ENCODE measurements at places on chromosomes 5 and 9. TPM values are rescaled to one million over a fixed set of nuclear protein-coding genes. Genes with fewer than 3 reads are reported as not detected.

Gene TRPM6
- not detected for total RNA-seq

DNA sequence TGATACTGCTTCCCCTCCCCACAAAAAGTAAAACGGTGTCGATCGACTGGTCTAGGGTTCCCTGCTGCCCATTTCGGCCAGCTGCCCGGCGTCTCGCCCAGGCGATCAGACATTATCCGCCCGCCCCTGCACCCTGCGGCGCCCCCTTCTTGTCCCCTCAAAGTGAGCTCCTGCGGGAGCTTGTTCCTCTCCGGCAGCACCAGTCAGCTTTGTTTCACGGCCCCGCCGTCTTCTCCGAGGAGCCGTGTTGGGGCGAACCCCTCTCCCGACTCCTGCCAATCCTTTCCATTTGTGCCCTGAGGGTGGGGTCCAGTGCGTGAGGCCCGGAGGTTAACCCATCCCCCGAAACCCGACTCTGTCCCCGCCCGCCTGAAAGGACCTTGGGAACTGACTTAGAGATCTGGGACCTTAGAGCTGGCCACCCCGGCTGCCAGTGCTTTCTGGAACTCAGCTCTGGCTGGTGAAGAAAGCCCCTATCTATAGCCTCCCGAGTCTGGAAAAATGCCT lies 518 bp downstream of the UBE2B start:
- H3K27ac ChIP-seq: peak overlapping the region; percentile 99
- DNase-seq: peak; percentile 73
- peaks cover 17% of the 10 kb centered on the region for H3K4me1 ChIP-seq
- peak overlapping the region; percentile 86 for H3K4me3 ChIP-seq

- no peak overlapping the region for H3K27ac ChIP-seq
- no peak overlapping the region for H3K4me3 ChIP-seq
- no peak for DNase-seq
- no peaks in the 10 kb centered on the region for H3K36me3 ChIP-seq
These were observed 409.7 kb downstream of the ADGRV1 start for GRCh38 chr5:90968319-90968718.

GRCh38 chr9:37503736-37504135 lies 18.0 kb downstream of the POLR1E start:
- no peak overlapping the region for H3K4me3 ChIP-seq
- no peaks in the 10 kb centered on the region for H3K27me3 ChIP-seq
- H3K36me3 ChIP-seq: peaks cover 21% of the 10 kb centered on the region
- H3K27ac ChIP-seq: no peak overlapping the region
- DNase-seq: no peak
- no peaks in the 10 kb centered on the region for H3K4me1 ChIP-seq

- H3K4me1 ChIP-seq: no peaks in the 10 kb centered on the region
- no peaks in the 10 kb centered on the region for H3K27me3 ChIP-seq
- no peaks in the 10 kb centered on the region for H3K36me3 ChIP-seq
- no peak overlapping the region for H3K27ac ChIP-seq
- no peak overlapping the region for H3K4me3 ChIP-seq
These were observed 72.9 kb upstream of the PAM start for GRCh38 chr5:102682101-102682647.

GRCh38 chr9:27181381-27181780 lies 72.4 kb downstream of the TEK start:
- no peaks in the 10 kb centered on the region for H3K27me3 ChIP-seq
- no peak overlapping the region for H3K4me3 ChIP-seq
- H3K4me1 ChIP-seq: peaks cover 56% of the 10 kb centered on the region
- no peaks in the 10 kb centered on the region for H3K36me3 ChIP-seq
- peak overlapping the region; percentile 51 for H3K27ac ChIP-seq
- no peak for DNase-seq

DNA sequence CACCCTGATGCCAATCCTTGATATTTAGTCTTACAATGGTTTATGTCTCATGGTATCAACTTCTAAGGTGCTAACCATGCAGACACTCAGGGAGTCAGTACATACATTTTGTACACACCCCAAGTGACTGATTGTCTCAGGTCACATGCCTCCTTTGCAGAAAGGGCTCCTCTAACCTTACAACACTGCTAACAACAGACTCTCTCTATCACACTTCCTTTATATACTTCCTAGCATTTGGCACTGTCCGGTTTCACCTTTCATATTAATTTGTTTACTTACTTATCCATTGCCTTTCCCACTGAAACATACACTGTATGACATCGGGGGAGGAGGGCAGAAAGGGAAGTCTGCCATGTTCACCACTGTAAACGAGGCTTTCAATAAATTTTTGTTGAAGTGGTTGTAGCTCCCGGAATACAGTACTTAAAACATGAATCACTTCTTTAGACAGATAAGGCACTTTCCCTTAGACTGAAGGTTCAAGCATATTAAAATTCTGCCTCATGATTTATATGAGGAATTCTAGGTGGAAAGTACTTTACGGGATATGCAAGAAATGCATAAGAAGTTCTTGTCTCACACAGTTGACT lies 20.6 kb downstream of the EMB start:
- no peak overlapping the region for H3K4me3 ChIP-seq
- DNase-seq: no peak
- no peak overlapping the region for H3K27ac ChIP-seq
- no peaks in the 10 kb centered on the region for H3K4me1 ChIP-seq
- H3K36me3 ChIP-seq: no peaks in the 10 kb centered on the region

- H3K27me3 ChIP-seq: no peaks in the 10 kb centered on the region
- no peaks in the 10 kb centered on the region for H3K36me3 ChIP-seq
- peaks cover 18% of the 10 kb centered on the region for H3K4me1 ChIP-seq
- DNase-seq: no peak
- no peak overlapping the region for H3K27ac ChIP-seq
These were observed 24.4 kb downstream of the APBA1 start for GRCh38 chr9:69647804-69648203.

GRCh38 chr9:23850242-23850689 lies 24.2 kb upstream of the ELAVL2 start:
- no peak for DNase-seq
- H3K4me1 ChIP-seq: no peaks in the 10 kb centered on the region
- H3K4me3 ChIP-seq: no peak overlapping the region
- H3K27ac ChIP-seq: no peak overlapping the region
- no peaks in the 10 kb centered on the region for H3K27me3 ChIP-seq
- H3K36me3 ChIP-seq: no peaks in the 10 kb centered on the region

Gene GAS1
- 2.3 TPM for total RNA-seq

DNA sequence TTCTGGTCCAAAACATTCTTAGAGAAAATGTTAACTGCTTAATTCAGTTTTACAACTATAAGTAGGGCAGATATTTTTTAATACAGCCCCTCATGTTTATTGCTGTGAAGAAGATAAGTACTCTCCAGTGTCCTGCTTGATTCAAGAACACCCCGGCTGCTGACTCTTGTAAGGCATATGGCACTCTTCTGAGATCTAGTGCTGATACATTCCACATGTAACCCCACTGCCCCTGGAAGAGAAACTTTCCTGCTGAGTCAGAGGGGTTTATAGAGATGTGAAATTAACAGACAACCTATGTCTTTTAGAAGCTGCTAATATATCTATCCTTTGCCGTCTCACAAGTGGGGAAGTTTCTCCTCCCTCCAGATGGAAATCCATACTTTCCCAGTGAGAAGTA lies 1.0 kb upstream of the MINAR2 start:
- no peak for DNase-seq
- H3K36me3 ChIP-seq: no peaks in the 10 kb centered on the region
- H3K27ac ChIP-seq: no peak overlapping the region
- H3K27me3 ChIP-seq: no peaks in the 10 kb centered on the region
- H3K4me3 ChIP-seq: no peak overlapping the region
- H3K4me1 ChIP-seq: no peaks in the 10 kb centered on the region

Gene FYB1
- 0.34 TPM for total RNA-seq

Gene PURA
- total RNA-seq: 16.7 TPM

- H3K4me1 ChIP-seq: no peaks in the 10 kb centered on the region
- no peaks in the 10 kb centered on the region for H3K36me3 ChIP-seq
- H3K27me3 ChIP-seq: no peaks in the 10 kb centered on the region
- H3K27ac ChIP-seq: no peak overlapping the region
- no peak overlapping the region for H3K4me3 ChIP-seq
These were observed 18.4 kb downstream of the GADD45G start for GRCh38 chr9:89622933-89623861.

DNA sequence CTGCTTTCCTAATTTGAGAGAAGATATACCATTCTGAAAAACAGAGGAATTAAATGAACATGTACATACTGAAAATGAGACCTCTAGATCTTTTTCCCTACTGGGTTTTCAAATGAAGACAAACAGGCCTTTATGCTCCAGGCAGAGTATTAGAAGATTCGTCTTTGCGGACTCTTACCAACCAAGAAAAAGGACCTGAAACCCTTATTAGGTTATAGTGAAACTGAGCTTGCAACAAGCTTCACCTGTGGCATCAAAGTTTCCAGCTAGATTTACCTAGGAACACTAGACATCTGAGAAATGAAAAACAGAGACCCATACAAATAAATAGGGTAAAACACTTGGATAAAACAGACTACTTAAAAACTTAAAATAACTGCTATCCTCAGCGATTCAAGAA lies 46.3 kb downstream of the SMIM15 start:
- no peaks in the 10 kb centered on the region for H3K4me1 ChIP-seq
- DNase-seq: no peak
- H3K27ac ChIP-seq: no peak overlapping the region
- H3K4me3 ChIP-seq: no peak overlapping the region
- no peaks in the 10 kb centered on the region for H3K27me3 ChIP-seq
- no peaks in the 10 kb centered on the region for H3K36me3 ChIP-seq

Gene LCN10
- total RNA-seq: not detected

DNA sequence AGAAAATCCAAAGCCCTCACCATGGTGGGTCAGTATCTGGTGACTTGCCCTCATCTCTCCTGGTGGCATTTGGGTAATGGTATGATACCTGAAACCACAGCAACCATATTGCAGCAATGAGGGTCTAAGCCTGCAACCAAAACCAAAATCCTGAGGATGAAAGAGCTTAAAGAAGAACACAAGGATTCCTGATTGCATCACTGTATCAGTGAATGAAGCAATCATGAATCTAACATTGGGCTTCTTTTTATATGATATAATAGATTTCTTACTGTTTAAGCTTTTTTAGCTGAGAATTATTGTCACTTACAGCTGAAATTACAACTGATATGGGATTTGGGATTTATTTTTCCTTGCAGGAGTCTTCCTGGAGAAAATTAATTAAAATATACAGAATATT lies 269.9 kb downstream of the MEF2C start:
- DNase-seq: no peak
- H3K27ac ChIP-seq: no peak overlapping the region

DNA sequence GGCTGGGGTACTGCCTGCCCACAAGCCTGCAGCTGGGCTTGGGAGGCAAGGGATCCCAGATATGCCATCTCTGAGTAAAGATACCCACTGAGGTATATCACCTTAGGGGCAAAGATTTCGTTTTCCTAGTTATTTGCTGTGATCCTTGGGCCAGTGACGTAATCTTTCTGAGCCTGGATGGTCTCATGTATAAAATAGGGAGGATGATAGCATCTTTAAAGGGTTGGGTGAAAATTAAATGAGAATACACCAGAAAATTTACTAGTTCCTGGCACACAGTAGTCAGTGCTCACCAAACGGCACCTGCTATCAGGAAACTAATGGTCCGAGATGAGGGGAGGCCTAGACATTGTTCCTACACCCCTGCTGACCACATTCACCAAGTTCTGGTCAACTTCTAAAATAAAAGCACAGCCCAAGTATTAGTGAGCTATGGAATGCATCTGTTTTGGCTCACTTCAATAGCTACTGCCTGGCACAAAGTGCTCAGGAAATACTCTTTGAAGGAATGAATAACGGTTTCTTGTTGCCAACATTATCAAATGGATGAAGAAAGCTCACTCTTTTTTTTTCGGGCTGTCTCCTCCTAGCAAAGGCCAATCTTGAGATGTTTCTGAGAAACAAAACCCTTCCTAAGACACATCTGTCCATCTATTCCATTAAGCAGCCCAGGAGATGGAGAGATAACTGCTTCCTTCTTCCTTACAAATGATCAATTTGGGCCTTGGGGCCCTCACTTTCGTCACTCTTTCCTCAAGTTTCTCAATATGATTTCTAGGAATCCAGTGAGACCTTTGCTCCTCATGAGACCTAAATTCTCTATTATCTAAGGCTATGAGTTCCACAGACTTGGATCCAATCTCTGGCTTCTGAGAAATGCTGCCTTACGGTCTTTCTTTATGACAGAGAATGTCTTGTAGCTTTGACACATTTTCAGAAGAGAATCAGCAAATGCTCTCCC lies 98.2 kb downstream of the DPYSL3 start:
- H3K27me3 ChIP-seq: no peaks in the 10 kb centered on the region
- no peak overlapping the region for H3K4me3 ChIP-seq
- no peak for DNase-seq

Gene AFAP1L1
- 33.2 TPM for total RNA-seq

DNA sequence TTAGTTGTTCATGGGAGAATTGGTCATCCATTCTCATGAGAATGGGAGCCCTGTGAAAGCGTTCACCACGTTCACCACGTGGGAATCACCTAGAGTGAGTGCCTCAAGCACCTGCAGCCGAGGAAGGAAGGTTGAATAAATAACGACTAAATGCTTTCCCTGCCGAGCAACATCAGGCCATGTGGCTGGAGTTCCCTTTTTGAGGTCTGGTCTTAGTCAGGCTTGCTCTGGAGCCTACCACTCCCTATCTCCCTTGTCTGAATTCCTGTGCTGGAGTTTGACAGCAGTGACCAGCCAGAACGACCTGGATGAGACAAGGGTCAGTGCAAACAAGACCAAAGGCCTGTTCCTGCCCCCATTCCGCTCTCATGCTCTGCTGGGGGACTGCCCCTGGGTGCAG lies 28.5 kb downstream of the KCNMB1 start:
- no peaks in the 10 kb centered on the region for H3K36me3 ChIP-seq
- no peak overlapping the region for H3K4me3 ChIP-seq
- no peak overlapping the region for H3K27ac ChIP-seq
- DNase-seq: no peak

GRCh38 chr9:137760426-137760825 lies 117.2 kb upstream of the CACNA1B start:
- no peak for DNase-seq
- H3K4me1 ChIP-seq: peaks cover 13% of the 10 kb centered on the region
- H3K27ac ChIP-seq: no peak overlapping the region
- H3K4me3 ChIP-seq: no peak overlapping the region

DNA sequence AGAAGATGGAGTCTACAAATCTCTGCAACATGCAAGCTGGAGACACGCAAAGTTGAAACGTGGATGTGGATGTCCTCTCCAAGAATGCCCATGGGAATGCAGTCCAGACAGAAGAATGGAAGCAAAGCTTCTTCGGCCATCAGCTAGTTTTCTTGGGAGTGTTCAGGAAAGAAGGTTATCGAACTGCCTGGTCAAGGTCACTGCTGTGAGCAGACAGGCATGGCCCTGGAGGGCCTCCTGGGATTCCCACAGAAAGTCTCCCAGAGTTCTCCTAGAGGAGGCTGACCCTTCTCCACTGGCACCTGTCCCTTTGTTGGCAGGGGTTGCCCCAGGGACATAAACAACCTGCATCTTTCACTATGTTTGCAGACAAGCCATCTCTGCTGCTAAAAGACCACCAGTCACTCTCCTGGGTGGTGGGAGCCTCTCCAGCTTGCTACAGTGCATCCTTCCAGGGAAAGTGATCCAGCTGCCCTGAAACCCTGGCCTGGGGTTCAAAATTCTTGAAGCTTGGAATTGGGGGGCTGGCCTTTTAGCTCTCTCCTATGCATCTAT lies 265.8 kb downstream of the SYK start:
- H3K4me1 ChIP-seq: peaks cover 16% of the 10 kb centered on the region
- H3K36me3 ChIP-seq: no peaks in the 10 kb centered on the region
- H3K4me3 ChIP-seq: no peak overlapping the region
- H3K27ac ChIP-seq: no peak overlapping the region
- no peak for DNase-seq

GRCh38 chr9:6441269-6441668 lies 28.3 kb downstream of the UHRF2 start:
- no peak overlapping the region for H3K27ac ChIP-seq
- H3K4me3 ChIP-seq: no peak overlapping the region
- no peak for DNase-seq

Data from SJSA1 (cell line).